ENCODE measurements at places on chromosomes 7 and 10. TPM values are rescaled to one million over a fixed set of nuclear protein-coding genes. Genes with fewer than 3 reads are reported as not detected.

- peaks cover 18% of the 10 kb centered on the region for H3K27me3 ChIP-seq
- no peaks in the 10 kb centered on the region for H3K36me3 ChIP-seq
- H3K27ac ChIP-seq: no peak overlapping the region
- DNase-seq: no peak
These were observed 32.4 kb upstream of the LBX1 start for GRCh38 chr10:101261702-101262101.

TAS2R4 gene
- 1.1 TPM for total RNA-seq

DNA sequence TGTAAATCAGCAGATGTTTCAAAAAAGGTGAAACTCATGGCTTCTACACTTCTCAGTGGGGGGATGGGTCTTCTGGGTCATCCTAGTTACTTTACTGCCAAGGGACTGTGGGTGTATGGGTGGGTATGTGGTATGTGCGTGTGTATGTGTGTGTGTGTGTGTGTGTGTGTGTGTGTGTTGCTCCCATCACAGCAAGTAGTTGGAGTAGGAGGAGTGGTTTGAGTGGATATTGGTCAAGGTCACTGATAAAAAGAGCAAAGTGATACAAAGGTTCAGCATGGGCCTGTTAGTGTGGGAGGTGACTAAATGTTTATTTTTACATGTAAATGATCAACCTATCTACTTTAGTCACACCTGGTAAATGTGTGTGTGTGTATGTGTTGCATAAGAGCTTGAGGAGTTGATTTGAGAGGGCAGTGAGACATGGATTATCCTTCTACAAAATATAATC, 11.8 kb upstream of the COBL start:
- DNase-seq: no peak
- H3K4me3 ChIP-seq: peak overlapping the region; percentile 81
- H3K4me1 ChIP-seq: peaks cover 72% of the 10 kb centered on the region
- H3K36me3 ChIP-seq: peaks cover 7% of the 10 kb centered on the region

GRCh38 chr10:15427843-15428414, 56.8 kb upstream of the FAM171A1 start:
- H3K27me3 ChIP-seq: no peaks in the 10 kb centered on the region
- no peak overlapping the region for H3K27ac ChIP-seq
- no peaks in the 10 kb centered on the region for H3K36me3 ChIP-seq
- H3K4me1 ChIP-seq: no peaks in the 10 kb centered on the region
- H3K4me3 ChIP-seq: no peak overlapping the region
- DNase-seq: no peak

FAM24B gene
- 5.3 TPM for total RNA-seq

SHH gene
- total RNA-seq: 0.37 TPM

DNA sequence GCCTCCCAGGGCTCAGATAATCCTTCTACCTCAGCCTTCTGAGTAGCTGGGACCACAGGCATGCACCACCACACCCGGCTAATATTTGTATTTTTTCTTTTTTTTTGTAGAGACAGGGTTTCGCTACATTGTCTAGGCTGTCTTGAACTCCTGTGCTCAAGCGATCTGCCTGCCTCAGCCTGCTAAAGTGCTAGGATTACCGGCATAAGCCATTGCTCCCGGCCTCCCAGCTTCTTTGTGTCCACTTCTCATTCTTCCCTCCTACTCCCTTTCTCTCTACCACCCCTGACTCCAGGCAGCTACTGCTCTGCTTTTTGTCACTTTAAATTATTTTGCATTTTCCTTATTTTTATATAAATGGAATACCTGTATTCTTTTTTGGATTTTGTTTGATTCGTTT, 83.4 kb downstream of the PALS2 start:
- no peak for DNase-seq
- H3K4me1 ChIP-seq: peaks cover 13% of the 10 kb centered on the region
- H3K4me3 ChIP-seq: no peak overlapping the region
- no peaks in the 10 kb centered on the region for H3K27me3 ChIP-seq
- peak overlapping the region; percentile 50 for H3K27ac ChIP-seq
- H3K36me3 ChIP-seq: peaks cover 10% of the 10 kb centered on the region

DNA sequence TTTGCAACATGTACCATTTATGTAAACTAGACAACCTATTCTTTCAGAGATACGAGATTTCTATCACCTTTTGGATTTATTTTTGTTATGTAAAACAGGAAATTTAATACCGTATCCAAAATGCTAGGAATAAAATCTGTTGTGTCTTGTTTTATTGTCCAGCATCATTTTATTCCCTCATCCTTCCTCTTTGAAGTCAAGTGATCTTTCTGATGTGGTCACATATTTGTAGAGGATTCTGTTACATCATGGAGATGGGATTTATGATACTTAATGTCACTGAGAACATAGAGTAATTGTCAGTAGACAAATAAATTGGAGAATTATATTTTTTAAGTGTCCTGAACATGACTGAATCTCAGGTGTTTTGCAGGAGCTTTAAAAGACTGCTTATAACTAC, 64.7 kb downstream of the ZNF277 start:
- peaks cover 30% of the 10 kb centered on the region for H3K4me1 ChIP-seq
- no peak for DNase-seq
- no peaks in the 10 kb centered on the region for H3K36me3 ChIP-seq
- no peak overlapping the region for H3K4me3 ChIP-seq
- H3K27me3 ChIP-seq: no peaks in the 10 kb centered on the region

ZNF736 gene
- total RNA-seq: 0.07 TPM

- H3K27ac ChIP-seq: no peak overlapping the region
- H3K4me3 ChIP-seq: no peak overlapping the region
- H3K27me3 ChIP-seq: no peaks in the 10 kb centered on the region
These were observed 59.0 kb upstream of the AGR3 start for GRCh38 chr7:16940776-16941175.

DNA sequence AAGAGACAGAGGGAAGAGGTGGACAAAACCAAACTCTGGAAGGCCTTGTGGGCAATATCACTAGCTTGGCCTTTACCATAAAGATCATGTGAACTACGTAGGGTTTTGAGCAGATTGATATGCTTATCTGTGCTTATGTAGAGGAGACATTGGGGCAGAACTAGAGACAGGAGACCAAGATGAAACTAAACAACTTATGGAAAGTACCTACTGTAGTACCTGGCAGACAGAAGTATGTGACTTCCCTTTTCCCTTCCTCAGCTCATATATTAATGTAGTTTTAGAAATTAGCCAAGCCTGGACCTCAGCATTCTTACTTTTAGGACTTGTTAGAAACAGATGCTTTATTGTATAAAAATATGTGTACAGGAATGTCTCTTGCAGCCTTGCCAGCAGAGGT, 14.0 kb upstream of the IL6 start:
- no peak for DNase-seq
- H3K27ac ChIP-seq: no peak overlapping the region
- no peak overlapping the region for H3K4me3 ChIP-seq
- H3K4me1 ChIP-seq: peaks cover 15% of the 10 kb centered on the region
- no peaks in the 10 kb centered on the region for H3K27me3 ChIP-seq

DNA sequence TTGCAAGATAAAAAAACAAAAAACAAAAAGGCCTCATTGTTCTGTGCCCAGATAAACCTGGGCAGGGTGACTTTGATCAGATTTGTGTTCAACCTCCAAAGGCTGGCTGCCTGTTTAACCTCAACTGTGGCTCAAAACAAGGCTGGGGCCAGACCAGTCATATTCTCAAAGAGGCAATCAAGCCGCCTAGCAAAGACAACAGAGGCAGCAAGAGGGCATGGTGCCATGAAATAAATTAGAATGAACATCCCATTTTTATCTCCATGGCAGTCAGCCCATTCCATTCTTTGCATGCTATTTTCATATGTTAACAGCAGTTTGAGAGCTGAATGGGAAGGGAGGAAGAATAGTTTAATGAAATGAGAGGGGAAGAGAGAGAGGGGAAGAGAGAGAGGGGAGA, 1150.3 kb downstream of the TYW1 start:
- peaks cover 8% of the 10 kb centered on the region for H3K4me1 ChIP-seq
- no peak overlapping the region for H3K27ac ChIP-seq
- no peak overlapping the region for H3K4me3 ChIP-seq
- no peaks in the 10 kb centered on the region for H3K27me3 ChIP-seq
- H3K36me3 ChIP-seq: peaks cover 19% of the 10 kb centered on the region

- DNase-seq: no peak
- H3K36me3 ChIP-seq: no peaks in the 10 kb centered on the region
- H3K4me3 ChIP-seq: peak overlapping the region; percentile 40
These were observed 16.2 kb downstream of the ATG9B start for GRCh38 chr7:151008143-151008510.

DNA sequence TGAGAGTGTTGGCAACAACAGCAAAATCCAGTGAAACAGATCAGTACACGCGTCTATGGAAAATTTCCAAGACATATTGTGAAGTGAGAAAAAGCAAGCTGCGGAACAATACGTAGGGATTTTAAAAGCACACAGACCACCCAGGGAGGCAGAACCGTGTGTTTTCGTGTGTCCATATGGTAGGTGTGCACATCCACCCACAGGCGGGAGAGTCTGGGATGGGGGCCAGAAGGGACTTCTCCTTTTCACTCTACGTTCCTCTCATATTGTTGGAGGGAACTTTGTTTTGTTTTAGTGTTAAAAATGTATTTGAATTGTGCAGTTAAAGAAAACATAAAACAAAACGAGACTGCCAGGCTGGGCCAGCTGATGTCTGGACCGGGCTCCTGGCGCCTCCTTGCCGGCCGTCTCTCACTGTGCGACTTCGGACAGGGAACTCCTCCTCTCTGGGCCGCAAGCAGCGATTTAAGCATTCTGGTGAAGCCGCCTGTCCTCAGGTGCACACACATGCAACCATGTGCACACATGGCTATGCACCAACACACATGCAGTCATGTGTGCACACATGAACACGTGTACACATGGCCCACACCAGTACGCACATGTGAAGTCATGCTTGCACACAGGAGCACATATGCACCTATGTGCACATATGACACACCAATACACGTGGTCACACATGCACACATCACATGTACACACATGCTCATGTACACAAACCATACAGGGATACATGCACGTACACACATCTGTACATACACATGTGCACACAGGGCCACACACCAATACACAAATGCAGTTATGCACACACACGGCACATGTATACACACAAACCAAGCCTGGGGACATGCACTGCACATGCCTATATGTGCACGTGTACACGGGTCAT, 141.1 kb downstream of the ELFN1 start:
- DNase-seq: no peak
- no peaks in the 10 kb centered on the region for H3K4me1 ChIP-seq
- H3K4me3 ChIP-seq: no peak overlapping the region
- no peaks in the 10 kb centered on the region for H3K36me3 ChIP-seq
- peak overlapping the region; percentile 70 for H3K27ac ChIP-seq

FAM13C gene
- 1.5 TPM for total RNA-seq

DNA sequence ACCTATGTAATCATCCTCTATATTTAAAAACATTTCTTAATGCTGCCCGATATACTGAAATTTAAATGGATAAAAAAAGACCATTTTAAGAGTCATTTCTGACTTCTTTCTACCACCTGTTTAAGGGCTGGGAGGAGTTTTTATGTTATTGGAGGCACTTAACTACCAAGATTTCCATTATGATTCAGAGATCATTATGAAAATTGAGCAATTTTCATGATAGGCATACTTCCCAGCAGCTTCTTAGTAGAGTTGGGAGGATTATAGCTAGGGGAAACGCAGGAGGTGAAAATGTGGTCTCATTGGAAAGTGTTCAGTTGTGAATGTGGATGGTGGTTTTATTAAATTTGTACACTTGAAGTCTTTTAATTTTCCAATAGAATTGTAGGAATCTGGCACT, 28.4 kb upstream of the FAM204A start:
- H3K36me3 ChIP-seq: peaks cover 13% of the 10 kb centered on the region
- peaks cover 3% of the 10 kb centered on the region for H3K27me3 ChIP-seq
- no peak overlapping the region for H3K27ac ChIP-seq
- H3K4me3 ChIP-seq: no peak overlapping the region
- no peak for DNase-seq

- peaks cover 6% of the 10 kb centered on the region for H3K27me3 ChIP-seq
- H3K4me3 ChIP-seq: no peak overlapping the region
- DNase-seq: no peak
- no peak overlapping the region for H3K27ac ChIP-seq
- peaks cover 26% of the 10 kb centered on the region for H3K36me3 ChIP-seq
- H3K4me1 ChIP-seq: no peaks in the 10 kb centered on the region
These were observed 29.4 kb upstream of the C10orf71 start for GRCh38 chr10:49269523-49269922.

- no peak for DNase-seq
- no peaks in the 10 kb centered on the region for H3K36me3 ChIP-seq
- no peak overlapping the region for H3K27ac ChIP-seq
- H3K27me3 ChIP-seq: peaks cover 28% of the 10 kb centered on the region
- no peak overlapping the region for H3K4me3 ChIP-seq
These were observed 20.4 kb upstream of the FIGNL1 start for GRCh38 chr7:50470250-50471163.

NKX6-2 gene
- total RNA-seq: 0.21 TPM
